ENCODE measurements at places on chromosomes 16 and 17. TPM values are rescaled to one million over a fixed set of nuclear protein-coding genes. Genes with fewer than 3 reads are reported as not detected.

RASD1 gene
- total RNA-seq, result 0.72 TPM

ZNF23 gene
- 5.3 TPM for total RNA-seq

ARHGAP44 gene
- total RNA-seq, result not detected

HEXD gene
- total RNA-seq, result 42.8 TPM

BEAN1 gene
- not detected for total RNA-seq

ASPA gene
- total RNA-seq, result not detected

JMJD6 gene
- 124 TPM for total RNA-seq
